ENCODE measurements at places on chromosomes 7 and 10.

GRCh38 chr10:11685787-11686218 is 56.4 kb upstream of the ECHDC3 start:
- peak; percentile 69 for DNase-seq

DNA sequence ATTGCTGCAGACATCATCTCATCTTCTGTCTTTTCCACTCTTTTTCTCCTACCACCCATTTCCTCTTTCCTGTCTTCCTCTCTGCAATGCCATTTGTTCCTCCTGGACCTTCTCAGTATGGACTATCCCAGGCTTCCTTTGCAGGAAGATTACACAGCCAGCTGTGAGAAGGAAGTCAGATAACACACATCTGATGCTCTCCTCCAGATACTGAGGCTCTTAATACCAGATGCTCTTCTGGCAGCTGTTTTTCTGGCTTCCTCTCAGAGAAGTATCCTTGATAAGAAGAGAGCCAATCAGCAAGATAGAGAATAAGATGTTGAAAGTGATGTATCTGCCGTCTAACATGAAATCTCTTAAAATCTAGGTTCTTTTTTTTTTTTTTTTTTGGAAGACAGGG is 14.4 kb downstream of the KIAA1217 start:
- DNase-seq = no peak

GRCh38 chr7:50335230-50335794 is 30.8 kb downstream of the IKZF1 start:
- DNase-seq = no peak

- no peak for DNase-seq
Observed at GRCh38 chr10:3902054-3902808, 117.2 kb upstream of the KLF6 start.

- no peak for DNase-seq
Observed at GRCh38 chr7:105046414-105046813, 32.4 kb downstream of the KMT2E start.

DNA sequence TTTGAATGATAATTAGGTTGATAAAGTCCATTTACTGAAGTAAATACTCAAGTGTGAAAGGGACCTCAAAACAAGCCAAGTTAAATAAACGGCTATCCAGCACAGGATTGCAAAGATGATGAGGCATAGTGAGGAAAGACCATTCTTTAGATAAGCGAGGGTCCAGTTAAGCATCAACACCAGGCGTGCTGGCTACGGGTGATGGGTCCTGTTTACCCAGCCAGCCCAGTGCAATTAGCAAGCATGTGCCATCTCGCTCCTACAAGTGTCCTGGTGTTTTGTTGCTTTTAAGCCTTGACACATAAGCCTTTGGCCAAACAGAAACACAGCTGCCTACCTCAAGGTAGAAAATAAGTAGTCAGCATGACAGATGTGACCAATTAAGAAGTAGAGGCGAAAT is 7.1 kb downstream of the NEBL start:
- no peak for DNase-seq

GRCh38 chr10:3807211-3807927 is 22.4 kb upstream of the KLF6 start:
- no peak for DNase-seq

GRCh38 chr7:26439521-26440232 is 148.0 kb downstream of the SNX10 start:
- DNase-seq = no peak

DNA sequence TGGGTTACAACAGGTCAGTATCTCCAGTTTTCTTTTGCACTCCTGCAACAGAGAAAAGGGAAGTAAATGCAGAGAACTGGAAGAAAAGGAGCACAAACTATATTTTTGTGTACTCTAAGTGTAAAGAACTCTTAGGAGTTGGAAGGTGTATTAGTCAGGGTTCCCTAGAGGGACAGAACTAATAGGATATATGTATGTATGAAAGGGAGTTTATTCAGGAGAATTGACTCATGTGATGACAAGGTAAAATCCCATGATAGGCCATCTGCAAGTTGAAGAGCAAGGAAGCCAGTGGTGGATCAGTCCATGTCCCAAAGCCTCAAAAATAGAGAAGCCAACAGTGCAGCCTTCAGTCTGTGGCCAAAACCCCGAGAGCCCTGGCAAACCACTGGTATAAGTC is 22.6 kb upstream of the RAB18 start:
- no peak for DNase-seq

DNA sequence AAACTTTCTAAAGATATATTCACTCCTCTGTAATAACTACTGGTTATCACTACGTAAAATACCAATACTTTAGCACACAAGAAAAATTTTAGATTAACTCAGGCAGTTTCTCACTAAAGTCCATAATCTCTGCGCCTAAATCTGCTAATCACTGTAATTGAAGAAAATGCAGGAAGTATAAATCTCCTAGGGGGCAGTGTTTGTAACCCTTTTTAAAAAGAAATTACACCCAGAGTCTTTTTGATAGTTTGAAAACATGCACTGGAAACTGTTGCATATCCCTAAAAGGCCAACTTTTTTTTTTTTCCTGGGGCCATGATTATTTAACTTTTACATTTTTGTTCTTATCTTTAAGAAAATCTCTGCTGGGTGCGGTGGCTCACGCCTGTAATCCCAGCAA is 209.6 kb downstream of the KIAA1217 start:
- no peak for DNase-seq

GRCh38 chr10:13483951-13484350 is 44.9 kb downstream of the BEND7 start:
- no peak for DNase-seq

DNA sequence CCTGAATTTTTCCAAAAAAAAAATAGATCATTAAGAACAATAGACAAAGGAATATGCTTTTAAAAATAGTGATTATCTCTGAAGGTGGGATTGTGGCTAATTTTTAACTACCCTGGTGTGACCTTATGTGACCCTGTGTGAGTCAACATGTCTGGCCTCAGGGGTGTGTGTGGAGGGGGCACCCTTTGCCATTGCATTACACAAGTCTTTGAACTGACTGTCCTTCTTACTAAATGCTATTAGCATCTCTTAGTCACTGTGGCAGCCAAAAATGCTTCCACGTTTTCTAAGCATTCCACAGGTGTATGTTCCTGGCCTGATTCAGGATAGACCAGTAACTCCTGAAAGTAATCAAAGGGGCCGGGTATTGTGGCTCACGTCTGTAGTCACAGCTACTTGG is 175.4 kb downstream of the MGMT start:
- no peak for DNase-seq

DNA sequence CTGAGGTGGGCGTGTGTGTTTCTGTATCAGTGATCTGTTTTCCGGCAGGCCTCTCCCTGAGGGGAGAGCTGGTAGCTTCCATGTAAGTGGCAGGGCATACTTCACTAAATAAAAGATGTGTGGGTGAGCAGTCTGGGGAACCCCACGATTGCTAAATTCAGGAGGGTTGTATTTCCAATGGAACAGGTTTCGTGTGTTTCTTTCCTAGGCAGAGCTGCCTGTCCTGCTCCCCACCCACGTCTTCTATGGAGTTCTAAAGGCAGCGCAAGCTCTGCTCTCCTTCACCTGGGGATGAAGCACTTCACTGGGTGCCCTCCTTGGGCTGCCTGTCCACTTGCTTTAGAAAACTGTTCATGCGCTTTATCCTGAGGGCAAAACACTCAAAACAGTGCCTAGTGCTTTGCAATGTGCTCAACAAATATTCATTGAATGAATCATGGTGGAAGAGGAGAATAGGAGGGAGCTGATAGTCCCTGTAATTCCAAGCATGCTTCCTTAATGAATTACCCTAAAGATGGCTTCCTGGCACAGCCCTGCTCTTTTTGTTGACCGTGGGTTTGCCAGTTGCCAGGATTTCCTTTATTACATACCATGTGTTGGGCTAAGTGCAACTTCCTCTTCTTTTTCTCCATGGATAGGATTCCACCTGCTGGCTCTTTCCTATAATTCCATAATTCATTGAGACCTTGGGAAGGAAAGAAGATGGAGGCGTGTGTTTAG is 50.6 kb upstream of the SRPK2 start:
- no peak for DNase-seq

DNA sequence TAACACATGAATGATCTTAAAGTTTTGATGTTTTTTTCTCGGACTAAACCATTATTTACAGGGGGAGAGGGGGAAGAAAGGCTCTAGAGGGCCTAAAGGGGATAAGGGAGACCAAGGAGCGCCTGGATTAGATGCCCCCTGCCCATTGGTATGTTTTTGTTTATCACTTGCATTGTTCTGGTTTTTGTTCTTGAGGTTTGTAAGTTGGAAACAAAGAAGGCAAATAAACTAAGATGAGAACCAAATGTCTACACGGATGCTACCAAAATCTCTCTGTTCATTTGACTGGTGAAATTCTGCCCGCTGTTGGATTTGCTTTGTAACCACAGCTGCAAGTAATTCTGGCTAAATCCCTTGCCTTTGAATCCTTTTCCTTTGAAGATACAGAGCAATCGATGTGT is 99.8 kb upstream of the MACROH2A2 start:
- no peak for DNase-seq

GRCh38 chr10:43809211-43809930 is 160.7 kb upstream of the ZNF32 start:
- no peak for DNase-seq

GRCh38 chr7:767580-767940 is 40.5 kb upstream of the PRKAR1B start:
- no peak for DNase-seq

DNA sequence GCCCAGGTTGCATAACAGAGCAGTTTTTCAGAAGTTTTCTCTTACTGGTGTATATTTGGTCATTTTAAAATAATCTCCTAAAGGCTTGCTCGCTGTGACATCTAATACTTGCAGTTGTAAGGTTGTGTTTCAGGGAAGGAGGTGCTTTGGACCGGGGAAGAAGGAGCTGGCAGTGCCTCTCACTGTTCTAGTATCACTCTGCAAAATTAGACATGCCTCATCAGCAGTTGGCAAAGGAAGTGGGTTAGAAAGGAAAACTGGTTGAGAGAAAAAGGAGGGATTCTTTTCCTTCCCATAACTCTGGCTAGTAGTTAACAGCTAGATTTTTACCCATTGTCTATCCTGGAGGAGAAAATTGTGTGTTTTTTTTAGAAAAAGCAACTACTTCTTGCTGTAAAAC is 34.8 kb downstream of the CUL1 start:
- DNase-seq = no peak

DNA sequence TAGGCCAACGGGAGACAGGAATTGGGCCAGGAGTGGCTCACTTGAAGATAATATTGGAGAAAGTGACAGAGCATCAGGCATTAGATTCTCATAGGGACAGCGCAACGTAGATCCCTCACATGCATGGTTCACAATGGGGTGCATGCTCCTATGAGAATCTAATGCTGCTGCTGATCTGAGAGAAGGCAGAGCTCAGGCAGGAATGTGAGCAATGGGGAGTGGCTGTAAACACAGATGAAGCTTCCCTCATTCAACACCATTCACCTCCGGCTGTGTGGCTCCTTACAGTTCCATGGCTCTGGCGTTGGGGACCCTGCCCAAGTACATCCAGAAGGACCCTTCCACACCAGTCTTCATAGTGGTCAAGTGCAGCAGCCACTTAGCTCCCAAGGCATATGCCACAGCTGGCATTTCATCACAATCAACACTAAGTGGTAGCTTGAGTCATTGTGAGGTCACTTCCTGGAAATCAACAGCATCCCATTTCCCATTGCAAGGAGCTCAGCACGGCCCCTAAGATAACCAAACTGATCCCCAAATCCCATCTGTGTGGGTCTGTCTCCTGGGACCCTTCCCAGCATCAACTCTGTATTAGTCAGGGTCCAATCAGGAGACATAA is 174.5 kb downstream of the TPST1 start:
- no peak for DNase-seq

DNA sequence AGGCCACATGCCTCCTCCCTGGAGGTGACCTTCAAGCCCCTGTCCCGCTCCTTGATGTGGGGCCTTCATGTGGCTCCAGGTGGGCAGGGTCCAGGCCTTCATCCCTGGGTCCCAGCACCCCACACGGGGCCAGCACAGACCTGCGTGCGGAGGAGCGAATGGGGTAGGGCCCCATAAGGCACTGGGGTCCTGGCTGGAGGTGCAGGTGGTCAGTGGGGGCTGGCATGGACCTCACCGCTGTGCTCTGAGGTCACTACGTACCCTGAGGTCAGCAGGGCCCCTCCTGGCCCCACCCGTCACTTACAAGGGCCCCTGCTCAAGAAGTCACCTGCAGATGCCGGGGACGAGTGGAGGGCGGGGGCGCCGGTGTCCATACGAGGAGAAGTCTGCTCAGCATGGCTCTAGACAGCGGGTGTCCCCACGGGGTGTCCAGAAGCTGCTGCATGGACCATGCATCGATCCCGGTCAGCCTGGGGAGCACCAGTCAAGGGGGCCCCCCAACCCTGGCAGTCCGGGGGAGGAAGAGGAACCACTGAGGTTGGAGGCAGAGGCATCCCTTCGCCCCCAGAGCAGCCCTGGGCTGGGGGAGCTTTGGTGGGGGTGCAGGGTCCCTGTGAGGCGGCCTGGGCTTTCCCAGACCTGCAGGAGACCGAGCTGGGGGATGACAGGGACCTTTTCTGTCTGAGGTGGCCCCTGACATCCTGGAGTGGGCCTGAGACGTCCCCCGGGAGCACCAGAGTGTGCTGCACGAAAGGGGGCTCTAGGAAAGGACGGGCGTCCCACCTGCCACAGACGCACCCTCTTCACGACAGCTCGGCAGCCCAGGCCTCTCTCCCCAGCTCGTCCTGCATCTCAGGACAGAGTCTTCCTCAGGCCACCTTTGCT is 34.6 kb downstream of the UNCX start:
- DNase-seq = no peak
